ENCODE measurements at places on chromosomes 6 and 20. TPM values are rescaled to one million over a fixed set of nuclear protein-coding genes. Genes with fewer than 3 reads are reported as not detected.

DNA sequence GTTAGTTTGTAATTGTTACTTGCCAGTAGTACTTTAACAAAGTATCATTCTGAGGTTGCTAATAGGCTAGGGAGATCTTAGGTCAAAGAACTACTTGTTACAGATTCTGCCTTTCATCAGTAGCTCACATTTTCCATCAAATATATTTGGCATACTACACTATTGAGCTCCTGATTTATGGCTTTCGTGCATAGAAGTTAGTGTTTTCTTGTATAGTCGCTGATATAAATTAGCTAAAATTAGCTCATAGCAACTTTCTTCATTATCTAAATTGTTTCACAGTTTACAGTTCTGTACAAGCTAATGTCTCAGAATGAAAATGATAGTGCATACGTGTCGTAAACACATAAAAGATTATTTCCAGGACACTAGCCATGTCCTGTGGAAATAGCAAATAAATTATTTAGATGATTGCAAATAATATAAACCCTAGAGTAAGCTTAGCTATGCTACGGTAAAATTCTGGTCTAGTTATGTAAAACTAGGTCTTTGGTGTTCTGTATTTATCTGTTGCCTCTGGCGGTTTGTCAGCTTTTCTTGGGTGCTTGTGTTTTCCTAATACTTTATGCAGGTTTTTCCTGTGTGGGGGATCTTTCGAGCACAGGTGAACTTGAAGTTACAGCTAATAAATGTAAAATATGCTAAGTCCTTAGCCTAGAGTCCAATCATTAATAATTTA is 15.1 kb downstream of the PDE7B start:
- H3K4me1 ChIP-seq, result no peaks in the 10 kb centered on the region
- H3K27ac ChIP-seq, result no peak overlapping the region
- DNase-seq, result no peak
- no peaks in the 10 kb centered on the region for H3K27me3 ChIP-seq

DNA sequence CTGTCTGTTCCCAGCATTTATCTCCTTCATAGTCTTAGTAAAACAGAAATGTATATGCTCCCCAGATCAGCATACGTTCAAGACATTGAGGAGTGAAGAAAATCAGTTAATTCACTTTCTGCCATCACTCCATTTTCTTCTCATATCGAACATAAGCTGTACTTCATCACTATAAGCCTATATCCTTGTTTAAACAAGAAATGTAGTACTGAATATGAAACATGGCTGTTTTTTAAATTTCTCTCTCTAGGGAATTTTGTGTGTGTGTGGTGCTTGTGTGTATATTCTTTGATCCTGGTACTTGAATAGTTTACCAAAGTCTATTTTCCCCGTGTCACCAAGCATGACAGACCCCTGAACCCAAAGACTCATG is 107.1 kb downstream of the HFE start:
- H3K27ac ChIP-seq, result peak overlapping the region; percentile 94
- peak overlapping the region; percentile 87 for H3K4me3 ChIP-seq
- no peak for DNase-seq

DNA sequence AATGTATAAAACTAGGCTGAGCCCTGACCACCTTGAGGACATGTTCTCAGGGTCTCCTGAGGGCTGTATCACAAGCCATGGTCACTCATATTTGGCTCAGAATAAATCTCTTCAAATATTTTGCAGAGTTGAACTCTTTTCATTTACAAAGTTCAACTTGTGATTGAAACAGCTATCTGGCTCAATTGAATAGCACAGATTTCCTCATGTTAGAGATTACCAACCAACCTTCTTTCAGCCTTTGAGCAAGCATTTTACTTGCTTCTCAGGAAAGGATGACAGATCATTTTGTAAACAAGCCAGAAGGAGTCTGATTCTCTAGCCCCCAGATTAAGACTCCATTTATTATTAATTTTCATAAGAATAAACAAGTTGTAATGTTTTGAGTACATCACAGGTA is 111.0 kb upstream of the DOK5 start:
- H3K27me3 ChIP-seq, result no peaks in the 10 kb centered on the region
- H3K4me3 ChIP-seq, result no peak overlapping the region
- no peaks in the 10 kb centered on the region for H3K4me1 ChIP-seq
- H3K36me3 ChIP-seq, result no peaks in the 10 kb centered on the region
- H3K27ac ChIP-seq, result no peak overlapping the region
- no peak for DNase-seq

- H3K4me3 ChIP-seq, result no peak overlapping the region
- H3K4me1 ChIP-seq, result peaks cover 29% of the 10 kb centered on the region
- H3K36me3 ChIP-seq, result no peaks in the 10 kb centered on the region
- peaks cover 23% of the 10 kb centered on the region for H3K27me3 ChIP-seq
- DNase-seq, result no peak
- no peak overlapping the region for H3K27ac ChIP-seq
Measured at GRCh38 chr6:30843611-30843998, 40.7 kb upstream of the DDR1 start.

GRCh38 chr6:143395699-143396098 is 54.8 kb downstream of the ADAT2 start:
- H3K36me3 ChIP-seq, result no peaks in the 10 kb centered on the region
- H3K27ac ChIP-seq, result peak overlapping the region; percentile 90
- no peak for DNase-seq
- H3K4me3 ChIP-seq, result no peak overlapping the region
- H3K27me3 ChIP-seq, result no peaks in the 10 kb centered on the region

GRCh38 chr6:47875593-47875992 is 93.8 kb downstream of the OPN5 start:
- no peak overlapping the region for H3K4me3 ChIP-seq
- H3K27ac ChIP-seq, result no peak overlapping the region
- H3K4me1 ChIP-seq, result no peaks in the 10 kb centered on the region

GRCh38 chr20:19802492-19803158 is 44.6 kb downstream of the RIN2 start:
- H3K4me3 ChIP-seq, result no peak overlapping the region
- no peaks in the 10 kb centered on the region for H3K36me3 ChIP-seq
- no peaks in the 10 kb centered on the region for H3K4me1 ChIP-seq

- no peaks in the 10 kb centered on the region for H3K4me1 ChIP-seq
- no peaks in the 10 kb centered on the region for H3K36me3 ChIP-seq
- H3K27me3 ChIP-seq, result no peaks in the 10 kb centered on the region
Measured at GRCh38 chr6:72374857-72375256, 247.0 kb upstream of the KCNQ5 start.

GRCh38 chr6:37551867-37552266 is 52.2 kb upstream of the CCDC167 start:
- H3K4me1 ChIP-seq, result no peaks in the 10 kb centered on the region
- peaks cover 70% of the 10 kb centered on the region for H3K27me3 ChIP-seq
- H3K36me3 ChIP-seq, result no peaks in the 10 kb centered on the region
- H3K27ac ChIP-seq, result no peak overlapping the region
- no peak for DNase-seq
- no peak overlapping the region for H3K4me3 ChIP-seq

GRCh38 chr6:12010635-12011275 is 1.4 kb upstream of the HIVEP1 start:
- no peaks in the 10 kb centered on the region for H3K36me3 ChIP-seq
- H3K27me3 ChIP-seq, result no peaks in the 10 kb centered on the region
- peaks cover 31% of the 10 kb centered on the region for H3K4me1 ChIP-seq

GRCh38 chr6:52579006-52579660 is 2.3 kb upstream of the TRAM2 start:
- H3K27ac ChIP-seq, result no peak overlapping the region
- H3K4me3 ChIP-seq, result no peak overlapping the region
- no peak for DNase-seq
- H3K36me3 ChIP-seq, result no peaks in the 10 kb centered on the region
- H3K4me1 ChIP-seq, result peaks cover 34% of the 10 kb centered on the region
- no peaks in the 10 kb centered on the region for H3K27me3 ChIP-seq

DNA sequence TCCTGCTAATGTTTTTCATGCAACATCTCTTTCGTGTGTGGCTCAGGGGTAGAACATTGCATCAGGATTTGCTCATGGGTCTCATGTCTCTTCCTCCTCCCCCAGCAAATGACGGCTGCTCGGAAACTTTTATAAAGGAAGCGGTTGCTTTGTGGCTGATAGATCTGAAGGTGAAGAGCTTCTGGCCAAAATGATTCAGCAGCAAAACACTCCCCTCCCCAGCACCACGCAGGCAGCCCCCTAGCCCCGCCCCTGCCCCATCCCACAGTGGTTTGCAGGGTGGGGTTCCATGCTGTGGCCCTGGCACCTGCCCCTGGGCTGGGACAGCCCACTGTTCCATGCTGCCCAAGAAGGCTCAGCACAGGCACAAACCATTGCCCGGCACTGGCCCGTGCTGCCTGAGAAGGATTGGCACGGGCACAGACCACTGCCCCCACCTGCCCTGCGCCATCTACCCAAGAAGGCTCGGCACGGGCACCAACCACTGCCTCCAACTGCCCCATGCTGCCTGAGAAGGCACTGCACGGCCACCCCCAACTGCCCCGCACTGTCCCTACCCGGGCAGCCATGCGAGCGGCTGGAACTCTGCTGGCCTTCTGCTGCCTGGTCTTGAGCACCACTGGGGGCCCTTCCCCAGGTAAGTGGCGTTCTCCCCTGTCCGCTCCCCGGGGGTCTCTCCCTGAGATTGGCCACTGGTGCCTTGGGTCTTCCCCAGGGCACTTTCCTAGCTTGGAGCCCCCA is at the start of gene CST7:
Gene CST7 (plus strand): TSS at position 331 of the 741 bp plus-strand sequence. CDS start 237 bp downstream, at position 568.
- H3K4me3 ChIP-seq, result no peak within 1 kb of the TSS
- DNase-seq, result no peak
- peaks cover 12% of the 10 kb centered on the region for H3K27me3 ChIP-seq
- H3K4me1 ChIP-seq, result 0 out of 2 replicates have a peak, but pooled peaks cover 5% of the 10 kb centered on the region
- H3K27ac ChIP-seq, result no peak within 1 kb of the TSS
- H3K36me3 ChIP-seq, result no peaks in the 10 kb centered on the region

DNA sequence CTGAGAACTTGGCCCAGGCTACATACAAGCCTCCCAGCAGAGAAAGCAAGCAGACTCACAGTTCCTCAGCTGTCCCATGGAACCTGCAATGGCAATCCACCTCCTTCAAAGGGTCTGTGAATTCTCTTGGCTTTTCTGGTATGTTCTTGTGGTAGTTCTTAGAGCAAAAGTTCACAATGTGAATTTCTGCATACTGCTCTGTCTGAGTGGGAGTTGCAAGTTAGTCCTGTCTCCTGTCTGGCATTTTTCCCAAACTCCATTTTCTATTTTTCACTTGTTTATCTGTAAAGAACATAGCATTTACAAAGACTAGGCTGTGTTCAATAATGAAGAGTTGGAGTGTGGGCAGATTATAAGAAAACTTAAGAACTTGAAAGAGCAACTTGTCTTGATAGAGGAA is 269.9 kb downstream of the BCKDHB start:
- no peaks in the 10 kb centered on the region for H3K36me3 ChIP-seq
- no peaks in the 10 kb centered on the region for H3K4me1 ChIP-seq
- H3K27ac ChIP-seq, result no peak overlapping the region
- no peaks in the 10 kb centered on the region for H3K27me3 ChIP-seq

- no peaks in the 10 kb centered on the region for H3K27me3 ChIP-seq
- H3K36me3 ChIP-seq, result no peaks in the 10 kb centered on the region
- H3K27ac ChIP-seq, result no peak overlapping the region
- H3K4me1 ChIP-seq, result no peaks in the 10 kb centered on the region
Measured at GRCh38 chr20:51013577-51014330, 9.2 kb downstream of the KCNG1 start.

DNA sequence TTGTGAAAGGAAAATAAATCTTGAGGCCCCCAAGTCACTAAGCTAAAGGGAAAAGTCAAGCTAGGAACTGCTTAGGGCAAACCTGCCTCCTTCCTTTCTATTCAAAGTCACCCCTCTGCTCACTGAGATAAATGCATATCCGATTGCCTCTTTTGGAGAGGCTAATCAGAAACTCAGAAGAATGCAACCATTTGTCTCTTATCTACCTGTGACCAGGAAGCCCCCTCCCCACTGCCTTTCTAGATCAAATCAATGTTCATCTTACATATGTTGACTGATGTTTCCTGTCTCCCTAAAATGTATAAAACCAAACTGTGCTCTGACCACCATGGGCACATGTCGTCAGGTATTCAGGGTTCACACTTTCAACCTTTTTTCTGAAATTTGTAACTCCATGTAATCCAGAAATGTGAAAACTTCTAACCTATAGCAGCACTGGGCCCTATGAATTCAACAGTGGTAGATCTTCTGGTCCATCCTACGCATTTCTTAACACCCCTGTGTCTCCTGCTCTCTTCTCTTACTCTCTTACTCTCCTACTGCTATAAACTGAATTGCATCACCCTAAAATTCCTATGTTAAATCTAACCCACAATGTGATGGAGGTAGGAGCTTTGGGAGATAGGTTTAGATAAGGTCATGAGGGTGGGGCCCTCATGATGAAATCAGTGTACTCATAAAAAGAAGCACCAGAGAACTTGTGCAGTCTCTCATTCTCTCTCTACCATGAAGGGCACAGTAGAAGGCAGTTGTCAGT is 89.3 kb downstream of the EPB41L2 start:
- H3K27me3 ChIP-seq, result no peaks in the 10 kb centered on the region
- no peak overlapping the region for H3K27ac ChIP-seq
- no peak for DNase-seq

DNA sequence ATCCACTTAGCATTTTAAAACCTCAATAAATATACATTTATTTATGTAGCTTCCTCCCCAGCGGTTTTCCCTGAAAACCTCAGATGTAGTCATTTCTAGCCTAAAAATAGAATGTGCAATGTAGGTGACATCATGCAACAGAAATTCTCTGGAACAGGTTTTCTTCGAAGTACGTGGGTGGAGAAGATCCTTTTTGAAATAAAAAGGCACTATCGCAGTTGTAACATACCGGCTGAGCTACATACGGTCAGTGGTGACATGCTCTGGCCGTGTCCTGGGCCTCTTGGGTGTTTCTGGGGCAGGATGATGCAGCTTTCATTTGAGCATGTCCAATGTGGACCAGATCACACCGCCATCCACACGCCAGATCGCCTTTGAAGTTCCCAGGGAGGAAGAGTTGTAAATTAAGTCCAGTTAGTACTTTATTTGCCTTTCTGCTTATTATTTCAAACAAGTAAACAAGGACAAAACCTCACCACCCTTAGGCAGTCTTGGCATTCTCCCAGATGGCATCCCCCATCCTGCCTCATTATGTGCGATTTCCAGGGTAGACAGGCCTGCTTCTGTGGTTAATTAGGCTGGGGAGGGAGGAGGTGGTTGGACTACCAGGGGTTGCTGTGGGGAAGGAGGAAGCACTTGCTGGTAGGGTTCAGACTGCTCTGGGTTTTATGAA is 109.5 kb upstream of the CLDN20 start:
- DNase-seq, result peak; percentile 30
- H3K4me3 ChIP-seq, result no peak overlapping the region
- H3K36me3 ChIP-seq, result no peaks in the 10 kb centered on the region
- no peak overlapping the region for H3K27ac ChIP-seq
- H3K4me1 ChIP-seq, result peaks cover 31% of the 10 kb centered on the region

The MICB gene
- 9.0 TPM for total RNA-seq

The SCGN gene
- total RNA-seq, result 29.0 TPM

The NRSN1 gene
- not detected for total RNA-seq

The PNLDC1 gene
- not detected for total RNA-seq

The TRIM15 gene
- 30.4 TPM for total RNA-seq

The NOX3 gene
- 0.24 TPM for total RNA-seq

The GPX5 gene
- not detected for total RNA-seq

The VIP gene
- not detected for total RNA-seq

The MEI4 gene
- total RNA-seq, result not detected
